ENCODE measurements at places on chromosomes 7 and 10.

- no peak for DNase-seq
These were observed 82.5 kb downstream of the ZNF365 start for GRCh38 chr10:62456611-62457101.

- DNase-seq = no peak
These were observed 433.9 kb upstream of the LRGUK start for GRCh38 chr7:133693281-133693680.

GRCh38 chr7:92292981-92293380, 47.2 kb downstream of the ANKIB1 start:
- no peak for DNase-seq

- DNase-seq = no peak
These were observed 330.1 kb downstream of the GRID1 start for GRCh38 chr10:86036544-86036831.

- no peak for DNase-seq
These were observed 798.3 kb downstream of the NXPH1 start for GRCh38 chr7:9231630-9232121.

GRCh38 chr10:121610798-121611323, 12.6 kb upstream of the FGFR2 start:
- no peak for DNase-seq

DNA sequence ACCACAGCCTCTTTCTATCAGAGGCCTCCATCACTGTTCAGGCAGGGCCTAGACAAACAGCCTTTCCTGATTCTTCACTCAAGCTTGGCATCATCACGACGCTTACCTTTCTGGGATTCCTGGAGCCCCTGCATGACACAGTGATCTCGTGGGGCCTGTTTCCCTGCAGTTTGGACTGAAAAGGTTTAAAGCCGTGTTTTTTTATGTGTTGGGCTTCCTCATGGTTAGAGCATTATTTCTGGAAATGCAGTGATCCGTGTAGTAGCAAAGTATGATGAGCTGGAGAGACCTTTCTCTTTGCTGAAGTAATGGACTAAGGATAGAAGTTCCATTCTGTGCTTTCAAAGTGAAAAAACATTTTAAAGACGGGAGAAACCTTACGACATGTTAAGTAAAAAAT, 169.1 kb downstream of the BMPER start:
- no peak for DNase-seq

DNA sequence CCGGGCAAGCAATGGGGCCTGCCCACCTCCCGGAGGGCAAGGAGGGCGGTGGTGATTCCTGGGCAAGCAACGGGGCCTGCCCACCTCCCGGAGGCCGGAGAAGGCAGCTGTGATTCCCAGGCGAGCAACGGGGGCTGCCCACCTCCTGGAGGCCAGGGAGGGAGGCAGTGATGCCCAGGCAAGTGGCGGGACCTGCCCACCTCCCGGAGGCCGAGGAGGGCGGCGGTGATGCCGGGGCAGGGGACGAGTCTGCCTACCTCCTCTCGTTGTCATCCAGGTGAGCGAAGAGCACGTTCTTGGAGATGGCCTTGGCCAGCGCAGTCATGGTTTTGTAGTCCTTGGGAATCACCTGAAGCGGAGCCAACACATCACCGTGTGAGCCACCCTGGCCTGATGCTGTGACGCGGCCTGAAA, 49.5 kb upstream of the DNAAF5 start:
- DNase-seq = no peak

DNA sequence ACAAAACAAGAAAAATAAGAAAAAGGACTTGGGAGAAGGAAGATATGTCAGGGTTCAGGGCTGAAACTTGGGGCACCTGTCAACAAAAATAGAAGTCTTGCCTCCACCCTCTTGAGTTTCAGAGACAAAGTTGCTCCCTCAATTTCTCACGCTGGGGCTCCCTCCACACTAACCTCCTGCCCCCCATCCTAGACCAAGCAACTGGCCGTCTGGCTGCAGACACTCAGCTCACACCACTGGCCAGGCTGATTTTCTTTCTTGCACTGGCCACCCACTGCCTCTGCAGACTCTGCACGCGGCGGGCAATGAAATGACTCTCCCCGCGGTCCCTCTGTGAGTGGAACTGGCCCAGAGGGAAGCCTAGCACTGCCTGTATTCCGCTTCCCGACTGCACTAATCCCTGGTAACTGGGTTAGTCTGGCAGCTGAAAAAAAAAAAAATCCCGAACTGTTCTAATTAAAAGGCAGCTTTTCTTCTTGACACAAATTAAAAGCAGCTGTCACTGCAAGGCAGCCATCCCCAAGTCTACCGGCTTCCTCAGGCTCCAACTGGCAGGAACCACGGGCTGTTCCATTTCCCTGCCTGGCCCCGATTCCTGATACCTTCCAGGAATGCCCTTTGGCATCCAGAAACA, 83.5 kb downstream of the SPDYE5 start:
- DNase-seq = no peak

GRCh38 chr7:2283074-2283473, 31.2 kb downstream of the SNX8 start:
- DNase-seq = no peak

- no peak for DNase-seq
These were observed 122.9 kb upstream of the RET start for GRCh38 chr10:42953684-42954674.

DNA sequence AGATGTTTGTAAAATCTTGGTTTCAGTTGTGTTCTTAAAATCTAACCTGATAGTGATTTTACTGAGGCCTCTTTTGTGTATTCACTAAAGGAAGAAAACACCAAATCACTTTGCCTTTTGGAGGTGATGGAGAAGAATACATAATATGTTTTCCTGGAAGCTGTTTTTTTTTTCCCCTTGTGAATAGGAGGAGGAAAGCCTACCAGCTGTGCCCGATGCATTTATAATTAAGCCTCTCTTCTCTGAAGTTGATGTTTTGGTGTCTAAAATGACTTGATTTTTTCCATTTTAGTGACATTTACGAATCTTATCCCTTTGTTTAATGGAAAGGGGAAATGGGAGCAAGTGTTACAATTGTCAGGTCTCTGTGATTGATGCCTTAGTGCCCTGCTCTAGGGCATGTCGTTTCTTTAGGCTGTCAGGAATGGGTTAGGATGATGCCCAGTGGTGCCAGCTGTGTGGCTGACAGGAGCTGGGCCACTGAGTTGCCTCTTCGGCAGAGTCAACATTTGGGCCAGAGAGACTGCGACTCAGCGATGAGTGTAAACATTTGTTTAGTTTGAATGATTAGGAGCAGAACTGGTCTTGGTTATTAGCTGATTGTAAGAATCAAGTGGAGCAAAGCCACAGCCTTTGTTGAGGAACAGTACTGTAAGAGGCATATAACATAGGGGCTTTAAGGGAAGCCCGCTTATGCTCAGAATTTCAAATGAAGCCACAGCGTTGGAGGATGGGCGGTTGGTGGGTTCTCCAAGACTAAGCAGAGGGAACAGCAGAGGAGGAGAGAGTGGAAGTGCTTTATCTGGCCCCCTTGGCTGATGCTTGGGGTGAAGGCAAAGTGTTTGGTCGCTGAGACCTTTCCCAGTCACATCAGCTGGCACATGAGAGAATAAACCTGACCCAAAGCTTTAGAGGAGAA, 81.6 kb downstream of the CDK14 start:
- no peak for DNase-seq

GRCh38 chr7:150402671-150403321, 23.7 kb downstream of the ZNF775 start:
- DNase-seq = no peak

DNA sequence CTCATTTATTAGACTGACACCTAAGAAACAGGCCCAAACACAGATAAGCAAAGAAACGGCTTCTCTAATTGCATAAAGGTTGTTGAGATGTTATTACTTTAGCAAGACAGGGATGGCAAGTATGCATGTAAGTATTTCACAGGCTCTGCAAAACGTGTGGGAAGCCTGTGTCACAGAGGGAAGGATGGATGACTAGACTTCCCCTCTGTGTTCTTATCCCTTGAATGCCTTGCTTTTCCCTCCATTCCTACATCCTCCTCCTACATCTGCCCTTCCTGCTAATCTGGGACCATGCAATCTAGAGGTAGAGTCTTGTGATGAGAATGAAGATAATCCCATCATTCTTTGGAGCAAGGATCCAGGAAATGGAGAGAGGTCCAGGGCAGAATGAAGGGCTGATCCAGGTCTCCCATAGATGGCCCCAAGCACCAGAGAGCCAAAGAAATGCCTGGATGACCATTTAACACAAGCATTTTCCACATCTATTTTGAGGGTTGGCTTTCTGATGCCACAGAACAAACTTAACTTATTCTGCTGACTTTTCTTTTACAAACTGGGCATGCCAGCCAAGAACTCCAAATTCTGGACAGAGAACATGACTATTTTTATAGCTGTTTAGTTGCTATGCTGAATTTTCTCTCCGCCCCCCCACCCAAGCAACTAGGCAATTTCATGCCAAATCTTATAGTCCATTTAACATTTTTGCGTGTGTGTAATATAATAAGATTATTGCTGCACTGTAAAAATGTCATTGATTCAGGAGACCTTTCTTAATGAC, 48.1 kb downstream of the NRP1 start:
- no peak for DNase-seq

- DNase-seq = peak; percentile 22
These were observed 15.5 kb upstream of the MICALL2 start for GRCh38 chr7:1474736-1475135.

GRCh38 chr10:10942441-10942840, 75.2 kb upstream of the CELF2 start:
- no peak for DNase-seq

DNA sequence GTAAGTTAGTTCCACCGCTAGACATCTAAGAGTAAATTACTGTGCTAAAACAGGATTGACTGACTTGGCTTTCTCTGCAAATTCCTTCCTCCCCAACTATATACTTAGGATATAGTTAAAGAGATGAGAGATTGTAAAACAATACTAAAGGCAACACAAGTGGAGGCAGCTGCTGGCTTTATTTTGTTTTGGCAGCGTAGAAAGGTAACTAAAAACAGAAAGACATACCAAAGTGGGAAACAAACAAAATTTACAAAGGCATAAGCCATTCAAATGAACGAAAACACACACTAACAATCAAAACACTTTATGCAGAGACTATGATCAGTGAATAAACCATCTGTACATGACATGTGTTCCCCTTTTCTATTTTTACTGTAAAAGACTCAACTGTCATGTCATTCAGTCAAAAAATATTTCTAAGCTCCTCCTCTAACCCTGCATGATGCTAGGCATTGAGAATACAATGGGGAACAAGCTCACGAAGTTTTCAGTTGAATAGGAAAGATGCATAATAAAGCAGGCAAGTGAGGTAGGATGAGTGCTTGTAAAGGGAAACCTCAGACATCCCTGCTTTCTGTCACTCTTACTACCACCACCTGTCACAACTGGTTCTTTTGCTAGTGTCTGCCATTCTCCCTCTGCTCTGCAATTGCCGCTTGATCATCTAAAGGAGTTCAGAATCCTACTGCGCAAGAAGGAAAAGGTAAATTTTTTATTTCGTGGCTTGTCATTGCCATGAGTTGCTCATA, 64.2 kb upstream of the COL1A2 start:
- no peak for DNase-seq

GRCh38 chr10:8790390-8790789, 735.9 kb downstream of the GATA3 start:
- no peak for DNase-seq

- no peak for DNase-seq
These were observed 155.6 kb upstream of the AGR3 start for GRCh38 chr7:17037356-17037755.

- no peak for DNase-seq
These were observed 28.9 kb upstream of the EZH2 start for GRCh38 chr7:148912758-148913541.

GRCh38 chr10:77359287-77359691, 278.3 kb downstream of the KCNMA1 start:
- DNase-seq = no peak

DNA sequence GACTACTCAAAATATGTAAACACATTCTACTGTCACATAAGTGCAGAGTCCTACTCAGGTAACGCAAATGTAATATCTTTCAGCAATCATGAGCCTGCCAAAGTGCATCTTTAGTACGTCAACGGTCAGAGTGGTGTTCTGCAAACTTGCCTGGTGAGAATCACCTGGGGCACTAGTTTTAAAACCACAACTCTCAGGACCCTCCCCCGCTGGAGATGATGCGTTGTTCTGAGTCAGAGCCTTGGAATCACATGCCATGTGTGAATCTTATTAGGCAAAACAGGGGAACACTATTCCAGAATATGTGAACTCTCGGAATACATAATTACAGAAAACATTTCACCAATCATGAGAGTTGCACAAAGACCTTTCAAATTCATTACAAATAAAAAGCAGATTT, 115.7 kb downstream of the TPK1 start:
- DNase-seq = no peak

DNA sequence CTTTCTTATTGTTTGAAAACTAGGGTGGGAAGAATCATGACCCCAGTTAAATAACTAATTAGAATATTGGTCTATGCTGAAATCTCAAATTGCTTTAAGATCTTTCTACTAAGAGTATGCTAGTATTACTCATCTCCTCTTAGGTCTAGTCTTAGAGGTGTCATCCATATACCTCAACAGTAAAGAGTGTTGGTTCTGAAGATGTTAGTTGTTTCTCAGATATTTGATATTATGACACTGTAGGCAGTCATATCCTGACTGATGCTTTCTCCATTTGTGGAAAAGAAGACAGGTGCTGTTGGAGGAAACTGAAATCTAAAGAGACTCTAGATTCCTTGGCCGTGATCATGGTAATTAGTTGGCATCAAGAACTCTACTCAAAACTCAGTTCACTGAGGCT, 21.2 kb downstream of the BPGM start:
- DNase-seq = no peak

GRCh38 chr7:107206706-107207105, 37.9 kb downstream of the HBP1 start:
- DNase-seq = no peak

DNA sequence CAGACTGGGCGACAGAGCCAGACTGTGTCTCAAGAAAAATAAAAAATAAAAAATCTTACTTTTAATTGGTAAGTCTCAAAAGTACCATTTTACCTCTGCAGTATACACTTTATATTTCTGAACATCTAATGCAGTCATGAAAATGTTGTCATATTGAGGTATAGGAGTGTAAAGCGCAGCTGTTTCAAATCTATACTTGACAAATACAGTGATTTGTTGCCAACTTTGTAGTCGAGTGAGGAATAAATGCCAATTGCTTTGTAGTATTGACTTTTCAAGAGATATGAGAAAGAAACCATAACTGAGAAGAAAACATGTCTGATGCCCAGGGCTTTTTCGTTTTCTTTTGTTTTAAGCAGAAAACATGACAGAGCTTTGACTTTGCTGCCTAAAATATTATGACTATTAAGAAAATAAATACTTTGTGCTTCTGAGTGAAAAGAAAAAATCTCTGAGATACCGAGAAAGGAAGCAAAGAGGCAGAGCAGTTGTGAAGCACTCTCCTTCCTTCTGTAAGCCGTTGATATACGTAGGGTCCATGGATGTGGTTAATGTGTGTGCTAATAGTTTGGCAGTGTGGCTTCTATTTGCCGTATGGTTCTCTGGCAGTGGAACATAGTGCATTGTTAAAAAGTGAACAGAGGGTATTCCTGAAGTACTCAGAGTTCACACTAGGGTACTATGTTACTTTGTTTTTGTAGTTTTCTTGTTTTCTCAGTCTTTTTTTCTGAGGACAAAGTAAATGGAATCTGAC, 38.2 kb downstream of the AVL9 start:
- peak; percentile 23 for DNase-seq

- DNase-seq = peak; percentile 31
These were observed 1.2 kb downstream of the CCDC6 start for GRCh38 chr10:59905066-59905730.

- no peak for DNase-seq
These were observed 70.8 kb downstream of the CUL2 start for GRCh38 chr10:35019041-35020024.

Measured in right lung (tissue), 10 donors.